ENCODE measurements at places on chromosomes 4 and X.

DNA sequence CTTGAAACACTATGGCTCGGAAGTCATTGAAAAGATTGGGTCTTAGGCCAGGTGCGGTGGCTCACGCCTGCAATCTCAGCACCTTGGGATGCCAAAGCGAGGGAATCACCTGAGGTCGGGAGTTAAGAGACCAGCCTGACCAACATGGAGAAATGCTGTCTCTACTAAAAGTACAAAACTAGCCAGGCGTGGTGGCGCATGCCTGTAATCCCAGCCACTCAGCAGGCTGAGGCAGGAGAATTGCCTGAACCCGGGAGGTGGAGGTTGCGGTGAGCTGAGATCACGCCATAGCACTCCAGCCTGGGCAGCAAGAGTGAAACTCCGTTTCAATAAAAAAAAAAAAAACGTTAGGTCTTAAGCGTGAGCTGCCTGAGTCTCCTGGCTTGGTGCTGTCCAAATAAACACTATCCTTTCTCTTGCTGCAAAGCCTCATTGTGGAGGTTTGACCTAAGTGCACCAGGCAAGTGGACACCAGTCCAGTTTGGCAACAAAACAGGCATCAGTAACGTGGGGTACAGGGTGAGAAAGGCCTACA is 185.9 kb downstream of the DHRSX start:
- DNase-seq: no peak

GRCh38 chr4:175542786-175543185 is 269.3 kb downstream of the GPM6A start:
- DNase-seq: no peak

DNA sequence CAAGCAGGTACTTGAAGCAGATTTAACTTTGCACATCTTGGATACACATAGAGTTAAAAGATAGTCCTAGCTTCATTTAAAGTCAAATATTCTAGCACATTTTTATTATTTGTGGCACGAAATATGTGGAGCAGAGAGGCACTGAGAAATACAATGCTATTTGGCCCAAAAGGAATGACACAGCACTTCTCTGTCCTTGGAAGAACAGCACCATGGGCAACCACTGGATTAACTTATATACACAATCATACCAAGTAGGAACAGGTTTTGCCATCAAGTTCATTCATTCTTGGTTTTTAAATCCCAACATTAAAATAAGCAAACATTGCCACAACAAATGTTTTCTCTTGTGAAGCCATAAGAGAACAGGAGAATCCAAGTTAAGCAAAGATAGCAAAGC is 924 bp upstream of the ENAM start:
- no peak for DNase-seq

- DNase-seq: no peak
These were observed 136.4 kb downstream of the MAPK10 start for GRCh38 chr4:86223472-86223871.

DNA sequence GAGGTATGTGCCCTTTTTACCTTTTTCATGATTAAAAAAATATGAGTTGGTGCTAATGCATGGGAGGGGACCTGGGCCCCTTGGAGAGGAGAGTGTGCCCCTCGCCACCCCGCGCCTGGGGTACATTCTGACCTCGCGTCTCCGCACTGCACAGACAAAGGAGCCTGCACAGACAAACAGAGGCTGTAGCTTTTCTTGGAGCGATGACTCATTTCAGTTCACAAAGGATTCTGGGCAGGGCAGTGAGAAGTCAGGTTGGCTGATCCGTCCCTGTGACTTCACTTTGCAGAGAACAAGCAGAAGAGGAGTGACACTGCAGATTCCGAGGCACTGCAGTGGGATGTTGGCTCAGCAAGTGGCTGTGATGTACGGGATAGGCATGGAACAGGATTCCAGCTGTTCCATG is 82.9 kb downstream of the STOX2 start:
- DNase-seq: no peak

DNA sequence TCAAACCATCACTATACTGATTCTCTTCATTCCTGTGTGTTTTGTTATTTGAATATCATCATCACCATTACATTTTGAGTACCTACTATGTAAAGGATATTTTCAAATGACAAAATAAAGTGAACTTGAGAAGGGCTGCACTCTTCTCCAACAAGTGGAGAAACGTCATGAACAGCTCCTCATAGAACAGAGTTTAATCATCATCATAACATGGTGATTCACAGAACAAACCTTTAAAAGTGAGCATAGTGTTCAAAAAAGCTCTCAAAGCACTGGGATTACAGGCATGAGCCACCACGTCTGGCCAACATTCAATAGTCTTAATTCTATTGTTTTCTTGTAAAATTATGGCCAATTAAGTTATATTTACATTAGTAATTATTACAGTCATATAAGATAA is 993.9 kb downstream of the PDHA2 start:
- DNase-seq: no peak

DNA sequence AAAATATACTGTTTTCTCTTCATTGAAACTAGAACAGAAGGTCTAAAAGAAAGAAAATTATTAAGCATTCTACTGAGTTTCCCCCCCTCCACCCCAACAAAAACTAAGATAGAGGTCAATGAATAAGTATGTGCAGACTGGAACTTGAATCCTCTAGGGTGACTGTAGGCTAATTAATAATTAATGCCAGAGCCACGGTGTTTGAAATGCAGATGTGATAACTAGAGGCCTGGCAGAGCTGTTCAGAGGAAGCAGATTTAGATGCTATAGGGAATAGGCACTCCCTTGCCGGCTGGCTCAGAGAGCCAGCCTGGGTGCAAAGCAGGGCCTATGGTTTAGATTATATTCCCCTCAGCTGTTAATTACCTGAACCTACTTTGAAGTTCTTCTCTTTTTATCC is 12.2 kb upstream of the POU3F4 start:
- DNase-seq: no peak

GRCh38 chr4:74675673-74676279 is 118.5 kb downstream of the BTC start:
- peak; percentile 18 for DNase-seq

Measured in GM12864 (cell line).